Hepatocyte (in vitro differentiated cells): ENCODE measurements at places on chromosomes 2 and 18. TPM values are rescaled to one million over a fixed set of nuclear protein-coding genes. Genes with fewer than 3 reads are reported as not detected.

- no peak for DNase-seq
Measured at GRCh38 chr2:30480703-30481322, 33.8 kb downstream of the LCLAT1 start.

DNA sequence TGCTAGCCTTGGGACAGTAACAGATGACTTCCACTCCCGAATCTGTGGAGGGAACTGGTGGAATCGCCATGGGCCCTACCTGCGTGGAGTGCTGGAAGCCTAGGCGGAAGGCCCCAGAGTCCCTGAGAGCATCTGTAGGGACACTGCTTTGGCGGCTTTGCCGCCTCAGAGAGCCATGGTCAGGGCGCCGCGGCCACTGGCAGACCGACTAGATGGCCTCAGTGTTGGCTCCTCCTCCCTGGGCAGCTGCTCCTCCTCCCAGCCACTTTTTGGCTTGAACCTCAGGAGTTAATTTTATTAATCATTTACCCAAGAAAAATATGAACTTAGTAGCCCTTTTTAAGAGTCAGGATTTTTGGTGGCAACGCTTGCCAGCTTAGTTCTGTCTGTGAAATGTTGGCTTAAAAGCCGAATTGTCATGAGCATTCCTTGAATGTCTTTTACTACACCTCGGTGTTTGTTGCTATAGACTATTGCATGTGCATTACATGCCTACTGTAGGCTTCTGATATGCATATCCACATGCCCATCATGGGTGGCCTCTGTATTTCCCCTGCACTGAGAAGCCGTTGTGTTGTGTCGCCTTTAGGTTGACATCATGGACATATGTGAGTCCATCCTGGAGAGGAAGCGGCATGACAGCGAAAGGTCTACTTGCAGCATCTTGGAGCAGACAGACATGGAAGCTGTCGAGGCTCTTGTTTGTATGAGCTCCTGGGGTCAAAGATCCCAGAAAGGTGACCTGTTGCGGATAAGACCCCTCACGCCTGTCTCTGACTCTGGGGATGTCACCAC lies 2.4 kb downstream of the KLF11 start:
- no peak for DNase-seq

- no peak for DNase-seq
Measured at GRCh38 chr2:118183381-118183780, 95.1 kb downstream of the INSIG2 start.

DNA sequence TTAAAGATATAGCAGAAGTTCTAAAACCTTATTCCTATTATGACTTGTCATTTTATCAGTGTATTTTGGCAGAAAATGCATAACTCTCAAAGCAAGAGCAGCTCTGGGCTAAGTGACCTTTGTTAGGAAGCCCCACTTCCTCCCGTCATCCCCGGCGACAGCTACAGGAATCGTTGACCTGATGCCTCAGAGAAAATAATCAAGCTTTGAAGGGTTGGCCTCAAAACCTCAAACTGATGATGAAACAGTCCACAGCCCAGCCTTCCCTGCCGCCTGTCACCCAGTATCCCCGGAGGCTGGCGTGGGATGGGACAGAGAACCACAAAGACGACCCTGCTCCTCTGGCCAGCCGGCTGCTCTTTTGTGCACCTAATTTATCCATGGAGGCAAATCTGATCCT lies 65.3 kb downstream of the KCNF1 start:
- DNase-seq = no peak

DNA sequence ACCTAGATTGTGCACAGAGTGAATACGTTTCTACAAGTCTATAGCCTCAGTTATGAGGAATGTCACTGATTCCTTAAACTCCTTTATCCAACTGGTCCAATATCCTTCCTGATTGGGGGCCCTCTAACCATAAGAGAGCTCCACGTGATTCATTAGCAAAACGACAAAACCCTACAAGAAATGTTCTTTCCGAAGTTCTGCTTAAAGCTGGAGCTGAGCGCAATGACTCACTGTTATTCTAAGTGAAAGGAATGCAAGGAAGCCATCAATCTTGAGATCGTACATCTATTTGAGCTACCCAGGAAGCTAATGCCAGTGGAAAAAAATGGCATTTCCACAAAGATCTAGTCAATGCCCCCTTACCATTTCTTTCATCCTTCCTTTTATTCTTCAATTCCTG lies 354.9 kb upstream of the CDH20 start:
- DNase-seq = peak; percentile 5

- DNase-seq = no peak
Measured at GRCh38 chr18:73888565-73888964, 259.1 kb downstream of the FBXO15 start.

DNA sequence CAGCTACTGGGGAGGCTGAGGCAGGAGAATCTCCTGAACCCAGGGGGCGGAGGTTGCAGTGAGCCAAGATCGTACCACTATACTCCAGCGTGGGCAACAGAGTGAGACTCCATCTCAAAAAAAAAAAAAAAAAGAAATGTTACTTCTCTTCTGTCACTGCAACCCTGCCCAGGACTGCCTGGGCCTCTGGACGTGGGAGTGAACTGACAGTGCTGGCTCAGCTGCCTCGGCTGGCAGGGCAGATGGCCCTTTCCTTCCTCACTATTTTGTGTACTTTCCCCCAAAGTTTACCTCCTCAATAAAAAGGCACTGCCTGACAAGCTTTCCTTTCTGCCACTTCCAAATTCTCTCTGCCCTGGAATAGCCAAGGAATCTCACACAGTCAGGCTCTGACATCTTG lies 12.5 kb upstream of the GPR155 start:
- no peak for DNase-seq

- DNase-seq = no peak
Measured at GRCh38 chr2:235497096-235497495, 3.3 kb downstream of the AGAP1 start.

DCDC2C gene
- not detected in 2 replicates for total RNA-seq

DNA sequence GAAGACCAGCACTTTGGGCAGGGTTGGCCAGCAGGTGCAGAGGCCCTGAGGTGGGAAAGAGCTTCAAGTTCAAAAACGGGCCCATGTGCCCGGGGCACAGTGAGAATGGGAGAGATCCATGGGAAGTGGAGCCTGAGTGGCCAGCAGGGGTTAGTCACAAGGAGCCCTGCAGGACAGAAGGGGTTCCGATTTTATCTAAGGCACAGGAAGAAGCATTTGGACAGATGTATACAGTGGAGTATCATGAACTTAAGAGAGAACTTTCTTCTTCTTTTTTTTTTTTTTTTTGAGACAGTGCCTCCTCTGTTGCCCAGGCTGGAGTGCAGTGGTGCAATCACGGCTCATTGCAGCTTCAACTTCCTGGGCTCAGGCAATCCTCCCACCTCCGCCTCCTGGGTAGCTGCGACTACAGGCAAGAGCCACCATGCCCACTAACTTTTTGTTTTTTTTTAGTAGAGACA lies 24.0 kb downstream of the WIPF1 start:
- no peak for DNase-seq

DNA sequence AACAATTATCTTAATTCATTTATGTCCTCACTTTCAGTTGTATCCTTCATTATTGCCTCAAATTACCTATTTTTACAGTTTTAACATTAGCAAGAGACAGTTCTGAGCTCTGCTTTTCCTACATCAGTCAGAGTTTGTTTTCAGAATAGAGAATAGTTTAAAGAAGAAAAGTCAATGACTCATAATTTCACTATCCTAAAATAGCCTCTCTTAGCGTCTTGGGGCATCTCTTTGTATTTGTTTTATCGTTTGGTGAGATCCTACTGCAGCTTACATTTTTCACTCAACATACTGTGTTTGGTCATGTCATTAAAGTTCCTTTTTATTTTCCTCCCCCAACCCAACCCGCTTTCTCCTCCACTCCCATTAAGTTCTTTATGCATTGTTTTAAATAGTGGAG lies 3.8 kb downstream of the SEC11C start:
- no peak for DNase-seq

LYG1 gene
- total RNA-seq = 0.16 and 0.93 TPM in 2 replicates
